ENCODE measurements at places on chromosomes 13 and 19. TPM values are rescaled to one million over a fixed set of nuclear protein-coding genes. Genes with fewer than 3 reads are reported as not detected.

The CHST8 gene
- total RNA-seq: not detected

GRCh38 chr13:41004875-41005693 is 14.0 kb downstream of the ELF1 start:
- peaks cover 71% of the 10 kb centered on the region for H3K4me1 ChIP-seq
- H3K27me3 ChIP-seq: no peaks in the 10 kb centered on the region
- peaks cover 39% of the 10 kb centered on the region for H3K36me3 ChIP-seq
- H3K4me3 ChIP-seq: peak overlapping the region; percentile 55

DNA sequence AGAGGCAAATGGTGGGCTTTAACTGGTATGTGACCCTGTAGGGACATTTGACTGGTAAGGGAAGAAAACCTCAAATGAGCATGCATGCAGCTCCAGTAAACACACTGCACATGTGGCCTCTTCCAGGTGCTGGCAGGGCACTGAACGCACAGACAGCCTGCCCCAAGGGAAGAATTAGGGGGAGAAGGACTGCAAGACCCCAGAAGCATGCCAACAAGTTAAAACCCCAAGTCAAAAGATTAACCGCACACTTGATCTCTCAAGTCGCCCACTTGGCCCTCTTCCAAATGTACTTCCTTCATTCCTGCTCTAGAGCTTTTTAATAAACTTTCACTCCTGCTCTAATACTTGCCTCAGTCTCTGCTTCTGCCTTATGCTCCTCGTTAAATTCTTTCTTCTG is 46.9 kb upstream of the SLITRK1 start:
- H3K27me3 ChIP-seq: no peaks in the 10 kb centered on the region
- no peak overlapping the region for H3K27ac ChIP-seq
- DNase-seq: no peak
- no peaks in the 10 kb centered on the region for H3K4me1 ChIP-seq
- H3K4me3 ChIP-seq: no peak overlapping the region

DNA sequence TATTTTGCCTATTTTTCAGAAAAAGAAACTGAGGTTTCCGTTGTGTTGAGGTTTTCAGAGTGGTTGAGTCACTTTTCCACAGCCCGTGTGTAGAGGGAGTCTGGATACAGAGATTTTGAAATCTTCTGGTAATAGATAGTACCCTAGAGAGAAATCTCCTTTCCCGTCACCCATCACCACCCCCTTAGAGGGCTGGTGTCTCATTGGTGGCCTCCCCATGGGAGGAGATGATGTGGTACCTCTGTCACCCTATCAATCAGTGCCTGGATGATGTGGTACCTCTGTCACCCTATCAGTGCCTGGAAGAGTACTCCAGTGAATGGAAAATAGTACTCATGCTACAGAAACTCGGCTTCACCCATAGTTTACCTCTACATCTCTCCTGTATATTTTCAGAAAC is 42.2 kb upstream of the SERP2 start:
- H3K27me3 ChIP-seq: peaks cover 5% of the 10 kb centered on the region
- DNase-seq: no peak
- no peak overlapping the region for H3K27ac ChIP-seq
- H3K4me1 ChIP-seq: no peaks in the 10 kb centered on the region
- no peak overlapping the region for H3K4me3 ChIP-seq

DNA sequence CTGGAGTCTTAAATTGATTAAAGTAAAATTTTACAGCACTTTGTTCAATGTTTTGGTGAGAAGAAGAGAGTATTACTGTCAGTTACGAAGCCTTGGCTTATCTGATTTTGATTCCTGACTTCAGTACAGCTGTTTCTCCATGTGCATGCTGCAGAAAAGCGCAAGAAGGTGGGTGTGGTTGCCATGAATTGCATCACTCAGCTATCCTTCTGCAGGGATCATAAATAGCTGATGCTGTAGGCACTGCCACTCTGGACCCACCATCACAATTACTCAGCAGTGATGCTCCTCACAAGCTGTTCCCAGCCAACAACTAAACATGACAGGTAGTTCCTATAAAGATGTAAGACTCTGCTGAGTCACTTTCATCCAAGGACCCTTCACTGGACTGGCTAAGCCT is 321.2 kb downstream of the IRS2 start:
- H3K27me3 ChIP-seq: no peaks in the 10 kb centered on the region
- H3K4me3 ChIP-seq: no peak overlapping the region
- no peak overlapping the region for H3K27ac ChIP-seq
- DNase-seq: no peak
- no peaks in the 10 kb centered on the region for H3K36me3 ChIP-seq

DNA sequence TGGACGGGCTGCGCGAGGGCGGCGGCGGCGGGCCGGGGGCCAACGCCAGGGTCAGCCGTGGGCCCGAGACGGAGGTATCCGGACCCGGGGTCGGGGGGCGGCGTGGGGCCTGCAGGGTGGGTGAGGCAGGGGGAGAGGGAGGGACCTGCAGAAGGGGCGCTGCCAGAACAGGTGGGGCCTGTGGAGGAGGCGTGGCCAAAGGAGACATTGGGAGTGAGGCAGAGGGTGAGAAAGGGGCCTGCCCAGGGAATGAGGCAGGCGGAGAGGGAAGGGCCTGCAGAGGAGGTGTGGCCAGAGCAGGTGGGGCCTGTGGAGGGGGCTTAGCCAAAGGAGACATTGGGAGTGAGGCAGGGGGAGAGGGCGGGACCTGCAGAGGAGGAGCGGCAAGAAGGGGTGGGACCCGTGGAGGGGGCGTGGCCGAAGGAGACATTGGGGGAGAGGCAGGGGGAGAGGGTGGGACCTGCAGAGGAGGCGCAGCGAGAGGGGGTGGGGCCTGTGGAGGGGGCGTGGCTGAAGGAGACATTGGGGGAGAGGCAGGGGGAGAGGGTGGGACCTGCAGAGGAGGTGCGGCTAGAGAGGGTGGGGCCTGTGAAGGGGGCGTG is 4.2 kb downstream of the PRR36 start:
- peak; percentile 50 for DNase-seq
- H3K4me3 ChIP-seq: peak overlapping the region; percentile 32
- H3K27ac ChIP-seq: no peak overlapping the region
- H3K27me3 ChIP-seq: peaks cover 51% of the 10 kb centered on the region

- no peak within 1 kb of the TSS for H3K4me3 ChIP-seq
- no peak for DNase-seq
- no peak within 1 kb of the TSS for H3K27ac ChIP-seq
These were observed at the start of gene HS6ST3 for GRCh38 chr13:96089749-96090239. HS6ST3 (plus strand) TSS chr13:96090107.

GRCh38 chr19:46299004-46299509 is 2.2 kb downstream of the HIF3A start:
- no peak overlapping the region for H3K27ac ChIP-seq
- H3K4me3 ChIP-seq: no peak overlapping the region
- no peaks in the 10 kb centered on the region for H3K36me3 ChIP-seq

The KLF1 gene
- total RNA-seq: 0.20 TPM

DNA sequence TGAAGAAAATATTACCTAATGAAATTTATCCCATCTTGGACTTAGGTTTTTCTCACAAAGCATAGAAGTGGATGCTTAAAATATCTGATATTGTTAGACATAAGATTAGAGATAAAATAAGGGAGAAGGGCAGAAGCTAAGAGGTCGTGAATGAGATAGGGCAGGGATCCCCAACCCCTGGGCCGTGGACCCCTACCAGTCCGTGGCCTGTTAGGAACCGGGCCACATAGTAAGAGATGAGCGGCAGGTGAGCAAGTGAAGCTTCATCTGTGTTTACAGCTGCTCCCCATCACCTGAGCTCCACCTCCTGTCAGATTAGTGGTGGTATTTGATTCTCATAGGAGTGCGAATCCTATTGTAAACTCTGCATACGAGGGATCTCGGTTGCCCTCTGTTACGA is 202.9 kb downstream of the GPC5 start:
- no peaks in the 10 kb centered on the region for H3K27me3 ChIP-seq
- H3K27ac ChIP-seq: no peak overlapping the region
- no peak overlapping the region for H3K4me3 ChIP-seq
- no peaks in the 10 kb centered on the region for H3K36me3 ChIP-seq

GRCh38 chr19:3818918-3819317 is 32.7 kb upstream of the MATK start:
- peaks cover 32% of the 10 kb centered on the region for H3K4me1 ChIP-seq
- H3K4me3 ChIP-seq: no peak overlapping the region
- H3K36me3 ChIP-seq: peaks cover 2% of the 10 kb centered on the region

The ZNF558 gene
- 25.0 TPM for total RNA-seq

DNA sequence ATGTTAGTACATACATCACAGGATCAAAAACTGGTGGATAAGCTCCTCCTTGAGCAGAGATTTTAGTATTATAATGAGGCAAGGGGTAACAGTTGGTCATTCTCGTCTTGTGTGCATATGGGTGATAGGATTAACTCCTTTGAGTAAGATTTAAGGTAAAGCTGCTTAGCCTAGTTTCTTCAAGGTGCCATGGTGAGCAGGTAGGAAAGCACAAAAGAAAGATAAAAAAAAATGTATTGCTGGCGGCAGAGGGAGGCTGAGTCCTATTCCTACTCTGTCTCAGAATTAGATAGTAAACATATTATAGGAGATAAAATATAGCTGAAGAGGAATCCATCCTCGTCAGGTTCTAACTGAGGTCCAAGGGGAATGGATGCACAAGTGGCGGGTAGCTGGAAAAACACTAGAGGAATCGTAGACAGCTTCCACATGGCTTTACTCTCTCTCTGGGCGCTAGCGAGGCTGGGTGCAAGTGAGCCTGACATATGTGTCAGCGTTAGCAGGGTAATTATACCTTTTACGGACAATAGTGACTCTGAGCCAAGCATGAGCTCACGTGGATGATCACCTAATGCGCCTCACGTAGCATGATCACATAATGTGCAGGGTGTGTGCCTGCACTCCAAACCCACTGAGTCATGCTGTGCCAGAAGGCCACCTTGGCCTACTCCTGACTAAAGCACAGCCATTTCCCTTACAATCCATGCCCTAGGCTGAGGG is 734.3 kb upstream of the MIR17HG start:
- H3K27ac ChIP-seq: no peak overlapping the region
- DNase-seq: no peak
- no peaks in the 10 kb centered on the region for H3K4me1 ChIP-seq
- no peaks in the 10 kb centered on the region for H3K27me3 ChIP-seq

The ZNF628 gene
- total RNA-seq: 9.1 TPM

DNA sequence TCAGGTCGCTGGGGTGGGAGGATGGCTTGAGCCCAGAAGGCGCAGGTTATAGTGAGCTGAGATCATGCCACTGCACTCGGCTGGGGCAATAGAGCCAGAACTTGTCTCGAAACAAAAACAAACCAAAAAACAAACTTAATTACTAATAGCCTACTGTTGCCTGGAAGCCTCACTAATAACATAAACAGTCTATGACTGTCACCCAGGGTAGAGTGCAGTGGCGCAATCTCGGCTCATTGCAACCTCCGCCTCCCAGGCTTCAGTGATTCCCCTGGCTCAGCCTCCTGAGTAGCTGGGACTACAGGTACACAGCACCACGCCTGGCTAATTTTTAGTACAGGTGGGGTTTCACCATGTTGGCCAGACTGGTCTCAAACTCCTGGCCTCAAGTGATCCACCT is 18.0 kb downstream of the CATSPERD start:
- no peak overlapping the region for H3K27ac ChIP-seq
- H3K36me3 ChIP-seq: no peaks in the 10 kb centered on the region
- peaks cover 3% of the 10 kb centered on the region for H3K27me3 ChIP-seq

DNA sequence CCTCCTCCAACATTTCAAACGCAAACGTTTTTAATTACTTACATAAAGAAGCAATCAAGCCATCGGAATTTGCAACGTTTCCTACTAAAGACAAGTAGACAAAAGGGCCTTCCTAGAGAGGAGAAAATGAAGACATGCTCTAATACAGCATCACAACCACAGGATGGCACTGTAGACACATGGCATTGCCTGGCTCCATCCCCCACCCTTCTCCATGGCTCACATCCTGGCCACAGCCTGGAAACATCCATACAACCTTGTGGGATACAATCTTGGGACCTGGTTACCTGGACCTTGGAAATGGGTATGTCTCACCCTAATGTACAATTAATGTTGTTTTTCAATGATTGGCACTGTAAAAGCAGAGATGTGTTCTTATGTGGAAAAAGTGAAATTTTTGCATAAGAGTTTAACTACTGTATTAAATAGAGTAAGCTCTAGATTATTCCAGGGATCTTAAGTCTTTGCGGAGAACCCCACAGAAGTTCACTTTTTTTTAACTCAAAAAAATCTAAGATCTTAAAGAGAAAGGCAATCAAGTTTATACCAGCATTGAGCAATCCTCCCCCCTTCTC is 21.5 kb downstream of the EBPL start:
- peaks cover 18% of the 10 kb centered on the region for H3K36me3 ChIP-seq
- no peak overlapping the region for H3K27ac ChIP-seq
- H3K27me3 ChIP-seq: no peaks in the 10 kb centered on the region
- peaks cover 1% of the 10 kb centered on the region for H3K4me1 ChIP-seq

- H3K27ac ChIP-seq: no peak overlapping the region
- peaks cover 4% of the 10 kb centered on the region for H3K27me3 ChIP-seq
- DNase-seq: no peak
- no peaks in the 10 kb centered on the region for H3K36me3 ChIP-seq
- no peak overlapping the region for H3K4me3 ChIP-seq
These were observed 19.1 kb downstream of the KLF5 start for GRCh38 chr13:73077865-73078264.

- no peaks in the 10 kb centered on the region for H3K36me3 ChIP-seq
- no peak for DNase-seq
- no peaks in the 10 kb centered on the region for H3K4me1 ChIP-seq
- no peak overlapping the region for H3K27ac ChIP-seq
- peaks cover 23% of the 10 kb centered on the region for H3K27me3 ChIP-seq
- H3K4me3 ChIP-seq: no peak overlapping the region
These were observed 135.2 kb downstream of the RBM26 start for GRCh38 chr13:79270859-79271258.

DNA sequence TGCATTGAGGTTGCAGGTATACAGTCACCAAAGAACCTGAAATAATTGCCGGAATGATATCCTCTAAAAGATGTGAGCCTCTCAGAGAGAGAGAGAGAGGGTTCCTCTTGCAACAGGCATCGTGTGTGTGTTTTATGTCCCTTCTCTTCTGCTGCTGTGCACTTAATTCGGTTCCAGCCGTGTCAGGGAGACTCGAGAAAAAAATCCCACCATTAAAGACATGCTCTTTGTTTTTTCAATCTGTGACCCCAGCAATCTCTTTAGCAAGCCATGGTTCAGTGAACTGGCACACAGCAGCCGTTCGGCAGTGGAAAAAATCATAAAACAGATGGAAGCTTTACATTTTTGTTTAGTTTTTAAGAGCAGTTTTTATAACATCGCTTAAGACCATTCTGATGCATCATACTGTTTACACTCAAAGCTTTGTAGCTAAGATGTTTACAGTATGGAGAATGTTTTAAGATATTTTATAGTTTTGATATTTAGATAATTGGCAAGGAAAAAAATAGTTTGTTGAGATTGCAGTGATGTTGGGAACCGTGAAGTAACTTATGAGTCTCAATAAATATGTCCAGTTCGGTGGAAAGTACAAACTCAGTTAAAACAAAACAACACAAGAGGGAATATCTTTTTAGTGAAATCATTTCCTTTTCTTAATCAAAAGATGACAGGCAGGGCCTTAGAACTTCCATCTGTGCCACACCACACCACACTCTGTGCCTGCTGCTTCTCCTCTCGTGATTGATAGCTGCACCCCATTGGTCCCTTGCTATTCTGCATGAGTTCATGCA is 31.2 kb upstream of the ZNF536 start:
- no peaks in the 10 kb centered on the region for H3K27me3 ChIP-seq
- H3K4me1 ChIP-seq: no peaks in the 10 kb centered on the region
- DNase-seq: no peak
- H3K4me3 ChIP-seq: no peak overlapping the region
- H3K36me3 ChIP-seq: no peaks in the 10 kb centered on the region
- no peak overlapping the region for H3K27ac ChIP-seq

The PSG7 gene
- total RNA-seq: not detected

GRCh38 chr13:49602005-49602404 is 16.6 kb upstream of the RCBTB1 start:
- H3K27ac ChIP-seq: no peak overlapping the region
- no peak for DNase-seq
- H3K27me3 ChIP-seq: no peaks in the 10 kb centered on the region
- no peaks in the 10 kb centered on the region for H3K36me3 ChIP-seq

The CDX2 gene
- not detected for total RNA-seq

The ZNF473 gene
- 8.1 TPM for total RNA-seq
